Left renal pelvis (tissue), 4 donors: ENCODE measurements at places on chromosomes 6 and 20.

DNA sequence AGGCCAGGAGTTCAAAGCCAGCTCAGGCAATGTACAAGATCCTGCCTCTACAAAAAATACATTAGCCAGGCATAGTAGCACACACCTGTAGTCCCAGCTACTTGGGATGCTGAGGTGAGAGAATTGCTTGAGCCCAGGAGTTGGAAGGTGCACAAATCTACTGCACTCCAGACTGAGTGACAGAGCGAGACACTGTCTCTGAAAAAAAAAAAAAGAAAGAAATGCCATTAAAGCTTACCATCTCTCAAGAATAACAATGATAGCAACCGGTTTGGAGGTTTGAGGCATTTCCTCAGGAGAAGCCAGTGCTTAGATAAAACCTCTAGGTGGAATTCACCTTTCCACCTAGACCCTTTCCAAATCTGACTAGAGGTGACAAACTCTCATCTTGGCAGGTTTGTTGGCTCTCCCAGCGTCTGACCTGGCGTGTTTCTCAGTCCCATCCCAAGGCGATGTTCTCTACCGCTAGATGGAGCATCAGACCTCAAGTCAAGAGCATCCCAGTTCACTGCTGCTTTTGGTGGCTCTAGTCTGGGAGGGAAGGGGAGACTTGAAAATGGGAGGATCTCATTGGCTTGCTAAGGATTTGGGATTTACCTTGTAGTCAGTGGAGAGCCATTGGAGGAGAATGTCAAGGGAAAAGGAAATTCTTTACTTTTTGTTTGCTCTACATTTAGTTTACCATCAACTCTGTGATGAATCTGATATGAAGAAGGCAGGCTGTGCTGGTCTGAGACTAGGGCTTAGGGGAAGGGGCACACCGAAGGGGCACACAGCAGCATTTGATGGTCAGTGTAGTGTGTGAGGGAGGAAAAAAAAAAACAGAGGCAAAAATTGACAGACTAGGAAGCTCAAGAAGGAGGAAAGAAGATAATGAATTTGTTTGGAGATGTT, 67.9 kb downstream of the NCOA7 start:
- DNase-seq = peak; percentile 41

GRCh38 chr6:53070806-53071205, 5.6 kb downstream of the FBXO9 start:
- no peak for DNase-seq

DNA sequence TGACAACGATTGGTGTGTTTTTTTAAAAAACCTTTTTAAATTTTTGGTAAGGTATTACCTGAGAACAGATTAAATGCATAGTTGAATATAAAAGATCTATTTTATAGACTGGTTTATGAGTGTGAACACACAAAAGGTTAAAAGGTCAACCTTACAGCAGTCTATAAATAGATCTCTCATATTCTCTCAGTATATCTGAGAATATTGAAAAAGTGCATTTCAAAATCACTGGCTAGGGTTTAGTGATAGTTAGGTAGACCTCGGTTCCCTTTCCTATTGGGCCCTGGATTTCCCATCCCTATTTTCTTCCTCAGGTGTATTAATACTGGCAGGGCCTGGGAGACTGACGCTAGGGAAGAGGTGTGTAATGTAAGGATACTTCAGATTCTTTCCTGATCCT, 723 bp upstream of the ZNF451 start:
- no peak for DNase-seq

DNA sequence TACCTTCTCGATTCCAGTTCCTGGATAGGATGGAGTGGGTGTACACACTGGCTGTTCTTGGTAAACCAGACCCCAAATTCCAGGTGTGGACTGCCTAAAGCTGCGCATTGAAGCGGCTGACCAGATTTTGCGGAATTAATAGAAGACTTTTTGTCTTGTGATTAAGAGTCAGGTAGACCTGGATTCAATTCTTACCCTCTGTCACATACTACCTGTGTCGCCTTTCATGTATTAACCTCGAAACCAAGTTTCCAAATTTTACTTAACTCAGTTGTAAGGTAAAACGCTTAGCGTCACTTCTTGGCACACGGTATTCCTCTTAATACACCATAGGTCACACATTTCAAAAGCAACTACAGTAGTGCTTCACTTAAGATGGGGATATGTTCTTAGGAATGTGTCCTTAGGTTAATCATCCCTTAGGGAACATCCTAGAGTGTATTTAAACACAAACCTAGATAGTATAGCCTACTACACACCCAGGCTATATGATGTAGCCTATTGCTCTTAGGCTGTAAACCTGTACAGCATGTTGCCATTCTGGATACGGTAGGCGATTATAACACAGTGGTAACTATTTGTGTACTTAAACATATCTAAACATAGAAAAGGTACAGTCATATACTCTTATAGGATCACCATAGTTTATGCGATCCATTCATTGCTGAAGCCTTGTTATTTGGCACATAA, 733 bp upstream of the GOPC start:
- no peak for DNase-seq

GRCh38 chr6:19851241-19852089, 14.3 kb downstream of the ID4 start:
- no peak for DNase-seq

- no peak for DNase-seq
These were observed 111.8 kb downstream of the ATG5 start for GRCh38 chr6:106213660-106214289.

GRCh38 chr6:47357827-47358226, 48.1 kb upstream of the TNFRSF21 start:
- no peak for DNase-seq

DNA sequence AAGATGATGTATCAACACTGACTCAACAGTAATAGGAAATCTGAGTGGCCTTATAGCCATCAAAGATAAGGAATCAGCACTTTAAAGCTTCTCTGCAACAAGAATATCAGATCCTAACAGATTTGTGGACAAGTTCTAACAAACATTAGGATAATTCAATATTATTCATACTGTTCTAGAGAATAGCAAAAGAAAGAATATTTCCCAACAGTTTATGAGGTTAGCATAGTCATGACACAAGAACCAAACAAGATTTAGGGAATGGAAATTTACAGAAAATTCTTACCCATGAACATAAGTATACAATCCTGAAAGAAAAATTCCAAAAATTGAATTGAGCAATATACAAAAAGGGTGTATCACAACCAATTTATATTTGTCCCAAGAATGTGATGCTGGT, 64.3 kb upstream of the BTBD3 start:
- no peak for DNase-seq

- no peak for DNase-seq
These were observed 49.9 kb upstream of the PMEPA1 start for GRCh38 chr20:57759724-57760123.

DNA sequence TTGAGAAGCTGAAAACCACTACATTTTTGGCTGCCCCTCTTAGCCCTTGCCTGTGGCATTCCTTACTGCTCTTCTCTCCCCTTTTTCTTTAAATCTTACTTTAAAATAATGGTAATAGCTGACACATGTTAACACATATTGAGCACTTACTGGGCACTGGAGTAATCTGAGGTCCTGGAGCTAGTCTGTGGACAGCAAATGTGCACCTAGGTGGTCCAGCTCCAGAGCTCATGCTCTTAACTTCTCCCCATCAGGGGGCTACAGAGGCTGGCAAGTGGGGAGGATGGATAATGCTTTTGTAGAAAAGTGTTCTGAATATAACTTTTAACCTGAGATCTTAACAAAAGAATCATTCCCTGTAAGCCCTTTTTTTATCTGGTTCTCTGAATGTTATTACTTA, 74.8 kb downstream of the ADGRB3 start:
- no peak for DNase-seq

DNA sequence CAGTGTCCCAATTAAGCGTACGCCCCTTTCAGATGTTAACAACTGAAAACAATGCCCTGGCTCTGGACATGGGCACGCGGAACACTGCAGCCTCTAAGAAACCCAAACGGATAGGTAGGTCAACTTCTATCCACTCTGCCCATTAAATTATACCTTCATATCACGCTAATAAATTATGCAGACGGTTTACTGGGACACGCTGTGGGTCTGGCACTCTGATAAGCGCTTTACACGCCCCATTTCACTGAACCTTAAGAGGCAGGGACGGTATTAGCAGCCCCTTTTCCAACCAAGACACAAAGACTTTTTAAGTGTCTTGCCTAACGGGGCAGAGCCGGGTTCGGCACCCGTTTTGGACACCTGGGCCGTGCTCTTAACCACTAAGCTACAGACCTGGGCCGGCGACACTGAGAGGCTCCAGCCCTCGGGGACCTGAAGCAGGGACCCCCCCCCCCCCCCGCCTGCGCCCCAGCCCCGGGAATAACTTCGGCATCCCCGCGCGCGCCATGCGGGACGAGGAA, 744 bp downstream of the STAU1 start:
- DNase-seq = no peak

- DNase-seq = no peak
These were observed 79.3 kb downstream of the SLC35F1 start for GRCh38 chr6:117986396-117986795.

DNA sequence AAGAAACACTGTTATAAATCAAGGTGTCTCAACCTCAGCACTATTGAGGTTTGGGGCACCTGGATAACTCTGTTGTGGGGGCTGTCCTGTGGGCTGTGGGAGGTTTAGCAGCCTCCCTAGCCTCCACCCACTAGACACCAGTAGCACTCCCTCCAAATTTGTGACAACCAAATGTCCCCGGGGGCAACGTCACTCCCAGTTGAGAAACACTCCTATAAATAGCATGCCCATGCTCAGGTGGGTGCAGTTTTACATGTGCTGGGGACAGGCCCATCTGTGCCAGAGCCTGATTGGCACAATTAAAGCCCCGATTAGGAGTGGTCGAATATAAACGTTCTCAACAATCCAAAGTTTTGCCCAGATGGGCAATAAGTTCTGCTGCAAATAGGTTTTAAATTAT, 78.9 kb downstream of the FAM50B start:
- no peak for DNase-seq

- no peak for DNase-seq
These were observed 11.9 kb downstream of the SLX4IP start for GRCh38 chr20:10447028-10447427.

DNA sequence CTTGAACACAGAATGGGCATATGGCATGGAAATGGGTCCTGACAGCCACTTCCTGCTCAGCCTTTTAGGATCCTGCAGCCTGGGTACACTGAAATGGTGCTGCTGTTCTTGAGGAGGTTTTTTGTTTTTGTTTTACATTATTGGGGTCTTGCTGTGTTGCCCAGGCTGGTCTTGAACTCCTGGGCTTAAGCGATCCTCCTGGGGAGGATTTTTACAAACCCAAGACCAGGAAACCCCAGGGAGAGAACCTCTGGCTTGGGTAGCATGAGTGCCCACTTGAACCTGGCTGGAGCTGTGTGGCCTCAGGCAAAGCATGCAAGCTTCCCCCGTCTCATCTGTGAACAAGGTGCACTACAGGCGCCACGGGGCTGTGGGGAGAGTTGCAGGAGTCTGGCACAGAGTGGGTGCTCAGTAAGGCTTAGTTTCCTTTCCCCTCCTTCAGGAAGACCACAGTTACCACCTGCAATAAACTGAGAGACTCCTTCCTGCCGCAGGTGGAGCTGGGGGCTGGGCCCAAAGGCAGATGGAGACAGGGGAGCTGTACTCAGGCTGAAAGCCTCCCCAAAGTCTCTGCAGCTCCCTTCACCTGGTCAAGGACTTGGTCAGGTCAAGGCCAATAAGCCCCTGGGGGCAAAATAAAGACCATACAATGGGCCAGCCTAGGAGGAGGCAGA, 1.8 kb downstream of the SLA2 start:
- no peak for DNase-seq

DNA sequence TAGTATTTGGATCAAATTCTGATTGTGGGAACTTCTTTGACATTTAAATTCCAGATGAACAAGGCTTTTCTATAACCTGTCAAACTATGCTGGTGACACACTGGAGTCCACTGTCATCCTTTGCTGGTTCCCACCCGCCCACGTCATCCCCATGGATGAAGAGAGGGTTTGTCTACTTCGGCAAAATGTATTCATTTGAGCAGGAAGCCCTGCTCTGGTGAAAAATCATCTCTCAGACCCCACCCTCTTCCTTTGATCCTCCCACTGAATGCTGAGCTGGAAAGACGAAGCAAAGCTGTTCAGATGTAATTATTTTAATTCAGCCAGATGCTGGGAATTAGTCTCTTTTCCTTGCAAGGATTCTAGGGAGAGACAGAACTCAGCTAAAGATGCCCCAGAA, 50.5 kb downstream of the CPNE5 start:
- DNase-seq = no peak

- no peak for DNase-seq
These were observed 45.6 kb upstream of the BEND6 start for GRCh38 chr6:56909115-56909907.

DNA sequence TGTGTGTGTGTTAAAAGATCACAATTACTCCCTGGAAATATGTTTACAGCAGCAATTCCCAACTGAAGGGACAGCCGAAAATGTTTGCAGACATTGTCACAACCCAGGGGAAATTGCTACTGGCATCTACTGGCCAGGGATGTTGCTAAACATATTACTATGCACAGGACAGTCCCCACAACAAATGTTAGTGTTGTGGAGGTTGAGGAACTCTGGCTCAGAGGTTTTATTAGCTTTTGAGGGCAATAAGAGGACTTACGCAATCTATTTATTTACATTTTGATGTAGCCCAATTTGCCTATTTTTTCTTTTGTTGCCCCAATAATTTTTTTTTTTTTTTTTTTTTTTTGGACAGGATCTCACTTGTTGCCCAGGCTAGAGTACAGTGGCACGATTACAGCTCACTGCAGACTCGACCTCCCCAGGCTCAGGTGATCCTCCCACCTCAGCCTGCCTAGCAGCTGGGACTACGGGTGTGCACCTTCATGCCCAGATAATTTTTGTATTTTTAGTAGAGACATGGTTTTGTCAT, 154.1 kb downstream of the RPS12 start:
- DNase-seq = no peak

DNA sequence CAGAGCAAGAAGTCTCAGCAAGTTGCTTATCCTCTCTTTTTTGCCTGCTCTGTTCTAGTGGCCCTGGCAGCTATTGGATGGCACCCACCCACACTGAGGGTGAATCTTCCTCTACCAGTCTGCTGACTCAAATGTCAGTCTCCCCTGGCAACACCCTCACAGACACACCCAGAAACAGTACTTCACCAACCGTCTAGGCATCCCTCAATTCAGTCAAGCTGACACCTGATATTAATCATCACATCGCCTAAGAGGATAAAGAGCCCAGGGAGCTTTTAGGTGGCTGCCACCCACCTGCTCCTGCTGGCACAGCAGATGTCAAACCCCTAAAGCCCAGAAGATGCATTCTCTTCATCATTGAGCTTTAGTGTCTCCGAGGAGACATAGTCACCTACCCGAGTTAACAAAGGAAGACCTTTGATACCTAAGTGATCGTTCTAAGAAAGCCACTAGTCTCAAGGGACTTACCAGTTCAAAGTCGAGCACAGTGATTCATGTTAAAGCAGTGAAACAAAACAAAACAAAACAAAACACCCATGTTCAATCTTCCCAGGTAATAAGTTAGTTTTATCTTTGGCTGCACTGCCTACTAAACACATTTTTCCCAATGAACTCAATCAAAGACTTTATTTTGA, 97.7 kb upstream of the KCNQ5 start:
- DNase-seq = no peak
